Left kidney (tissue), 8 donors: ENCODE measurements at places on chromosomes 6 and 20. TPM values are rescaled to one million over a fixed set of nuclear protein-coding genes. Genes with fewer than 3 reads are reported as not detected.

The POM121L2 gene
- polyA plus RNA-seq, result not detected

The FRMD1 gene
- polyA plus RNA-seq, result 25.1 TPM

The SYCP2L gene
- polyA plus RNA-seq, result 7.9 TPM

The FAM110A gene
- 7.6 TPM for polyA plus RNA-seq

The BPIFA1 gene
- not detected for polyA plus RNA-seq

The PPP1R16B gene
- 6.9 TPM for polyA plus RNA-seq
